Left lobe of liver (tissue), 2 donors: ENCODE measurements at places on chromosomes 6 and 20. TPM values are rescaled to one million over a fixed set of nuclear protein-coding genes. Genes with fewer than 3 reads are reported as not detected.
A peak's percentile ranks its signal among the peaks of the same experiment; 100 is the strongest.

Gene TCP11
- total RNA-seq: not detected

- no peak for DNase-seq
These were observed 2.1 kb downstream of the ZNF341 start for GRCh38 chr20:33733654-33734576.

Gene SLC22A1
- total RNA-seq: 1,378 TPM

DNA sequence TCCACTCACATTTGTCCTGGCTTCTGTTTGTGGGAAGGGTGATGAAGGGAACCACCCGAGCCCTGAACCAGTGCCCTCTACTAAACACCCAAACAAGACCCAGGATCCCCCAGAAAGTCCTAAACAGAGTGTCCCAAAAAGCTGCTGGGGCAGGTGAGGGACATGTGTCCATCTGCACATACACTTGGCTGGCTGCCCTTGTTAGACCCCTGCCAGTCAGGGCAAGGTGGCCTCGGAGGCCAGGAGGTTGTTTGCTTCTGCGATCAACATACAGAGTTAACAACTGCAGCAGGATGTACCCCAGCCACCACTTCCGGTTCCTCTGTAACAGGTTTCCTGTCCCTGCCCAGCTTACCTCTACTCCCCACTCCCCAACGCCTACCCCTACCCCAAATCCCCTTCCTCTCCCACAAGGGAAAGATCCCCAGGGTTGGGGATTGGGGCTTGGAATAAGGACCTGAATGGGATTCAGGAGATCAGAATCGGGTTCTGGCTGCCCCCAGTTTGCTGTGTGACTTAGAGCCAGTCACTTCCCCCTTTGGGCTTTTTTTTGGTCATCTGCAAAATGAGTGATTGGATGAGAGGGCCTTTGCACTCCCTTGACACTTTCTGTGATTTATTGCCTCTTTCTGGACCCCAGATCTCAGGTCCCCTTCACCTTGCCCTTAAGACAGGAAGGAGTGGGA is 13.9 kb downstream of the DEF6 start:
- no peak for DNase-seq

Gene RIMS4
- not detected for total RNA-seq

Gene KIAA0408
- total RNA-seq: 0.13 TPM

GRCh38 chr20:34543463-34544056 is 15.0 kb upstream of the MAP1LC3A start:
- DNase-seq: no peak

GRCh38 chr6:71457929-71458328 is 169.3 kb downstream of the OGFRL1 start:
- DNase-seq: no peak

Gene PIM1
- total RNA-seq: 5.7 TPM

GRCh38 chr20:44938637-44939036 is 21.6 kb downstream of the TOMM34 start:
- no peak for DNase-seq

Gene NFKBIE
- total RNA-seq: 2.8 TPM

DNA sequence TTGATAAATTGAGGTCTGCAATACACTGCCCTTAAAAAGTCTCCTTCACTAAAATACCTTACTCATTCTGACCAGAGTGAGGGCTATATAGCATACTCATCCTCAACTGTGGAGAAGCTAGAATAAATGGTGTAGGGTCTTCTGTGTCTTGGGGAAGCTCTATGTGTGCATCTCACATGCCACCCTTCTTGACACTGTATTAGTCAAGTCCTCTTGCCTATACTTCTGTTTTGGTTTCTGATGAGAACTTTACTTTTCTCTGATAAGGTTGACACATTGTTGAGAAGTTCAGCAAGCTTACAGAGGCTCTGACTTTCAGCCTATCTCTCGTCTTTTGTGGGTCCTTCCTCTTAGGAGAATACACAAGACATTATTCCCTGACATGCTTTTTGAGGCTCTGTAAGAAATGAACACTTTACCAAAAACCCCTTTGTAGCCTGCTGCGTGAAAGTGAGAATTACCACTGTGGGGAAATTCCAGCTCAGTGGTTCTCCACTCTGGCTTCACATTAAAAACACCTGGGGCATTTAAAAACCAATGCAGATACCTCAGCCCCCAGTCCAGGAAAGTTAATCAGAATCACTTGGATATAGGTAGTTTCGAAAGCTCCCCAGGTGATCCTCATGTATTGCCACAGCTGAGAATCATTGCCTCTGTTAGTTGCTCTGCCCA is 372.1 kb upstream of the HS3ST5 start:
- DNase-seq: no peak

Gene MICB
- total RNA-seq: 0.78 TPM

- peak; percentile 33 for DNase-seq
These were observed 3.2 kb upstream of the CST3 start for GRCh38 chr20:23640671-23641667.

Gene FAM209A
- total RNA-seq: not detected

- no peak for DNase-seq
These were observed 164.0 kb upstream of the RUNX2 start for GRCh38 chr6:45163952-45164766.

DNA sequence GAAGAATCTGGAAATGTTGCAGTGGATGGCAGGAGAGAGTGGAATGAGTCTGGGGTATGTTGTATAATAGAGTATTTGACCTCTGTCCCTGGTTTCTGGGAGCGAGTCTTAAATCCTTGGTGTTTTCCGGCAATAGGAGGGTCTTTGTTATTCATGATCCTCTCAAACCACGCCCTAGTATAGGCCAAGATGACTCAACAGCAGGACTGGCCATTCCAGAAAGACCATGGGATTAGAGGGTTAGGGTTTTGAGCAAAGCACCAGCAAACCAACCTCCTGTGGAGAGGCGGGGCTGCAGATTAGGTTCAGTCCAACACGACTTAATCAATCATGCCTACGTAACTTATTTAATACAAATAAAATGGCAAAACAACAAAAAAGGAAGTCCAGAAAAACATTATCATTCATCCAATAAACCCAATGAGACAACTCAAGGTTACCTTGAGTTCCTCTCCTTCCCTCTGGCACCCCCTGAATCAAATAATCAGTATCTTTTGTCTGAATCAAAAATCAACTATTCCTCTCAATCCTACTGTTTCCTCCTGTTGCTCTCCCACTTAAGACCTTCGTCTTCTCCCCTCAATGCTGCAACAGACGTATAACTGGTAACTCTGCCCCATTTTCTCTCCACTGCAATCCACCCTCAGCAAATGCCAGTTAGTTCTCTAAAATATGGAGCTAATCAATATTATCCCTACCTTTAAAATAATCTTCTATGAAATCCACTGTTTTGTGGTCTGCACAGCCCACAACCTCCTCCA is 15.5 kb downstream of the HUS1B start:
- no peak for DNase-seq

GRCh38 chr20:9520086-9520485 is 5.7 kb downstream of the LAMP5 start:
- DNase-seq: no peak
